ENCODE measurements at places on chromosomes 1 and 21.
A peak's percentile ranks its signal among the peaks of the same experiment; 100 is the strongest.

GRCh38 chr1:234469376-234469775 is 9.6 kb downstream of the TARBP1 start:
- DNase-seq: no peak

- peak; percentile 65 for DNase-seq
Observed at GRCh38 chr1:37020653-37021277, 13.6 kb downstream of the GRIK3 start.

GRCh38 chr21:25737421-25737820 is 2.6 kb downstream of the GABPA start:
- DNase-seq: no peak

GRCh38 chr1:53190210-53190611 is 6.4 kb upstream of the CPT2 start:
- no peak for DNase-seq

DNA sequence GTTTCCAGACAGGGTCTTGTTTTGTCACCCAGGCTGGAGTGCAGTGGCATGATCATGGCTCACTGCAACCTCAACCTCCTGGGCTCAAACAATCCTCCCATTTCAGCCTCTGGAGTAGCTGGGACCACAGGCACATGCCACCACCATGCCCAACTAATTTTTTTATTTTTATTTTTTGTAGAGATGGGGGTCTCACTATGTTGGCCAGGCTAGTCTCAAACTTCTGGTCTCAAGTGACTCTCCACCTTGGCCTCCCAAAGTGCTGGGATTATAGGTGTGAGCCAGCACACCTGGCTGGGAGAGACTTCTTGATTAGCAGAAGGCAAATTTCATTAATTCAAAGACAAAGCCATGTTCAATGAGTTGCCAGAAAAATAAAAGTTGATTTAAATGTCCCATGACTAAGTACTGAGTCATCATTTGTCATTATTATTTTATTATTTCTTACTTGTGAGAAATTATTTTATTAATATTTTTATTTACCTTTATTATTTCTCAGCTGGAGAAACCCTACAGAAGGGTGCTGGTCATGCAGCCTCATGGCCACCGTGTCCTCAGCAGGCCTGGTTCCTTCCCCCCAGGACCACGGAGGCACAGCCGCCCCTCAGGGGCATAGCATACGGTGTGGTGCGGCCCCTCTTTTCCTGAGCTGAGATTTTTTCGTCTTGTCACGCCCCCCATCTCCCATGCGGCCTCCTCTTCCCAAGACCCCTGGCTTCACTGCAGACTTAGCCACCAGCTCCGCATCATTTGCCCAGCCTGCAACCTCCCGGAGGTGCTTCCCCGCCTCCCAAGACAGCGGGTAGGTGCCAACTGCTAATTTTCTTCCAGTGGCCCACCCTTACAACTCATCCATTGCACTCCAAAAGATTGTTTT is 55.3 kb upstream of the SIM2 start:
- no peak for DNase-seq

DNA sequence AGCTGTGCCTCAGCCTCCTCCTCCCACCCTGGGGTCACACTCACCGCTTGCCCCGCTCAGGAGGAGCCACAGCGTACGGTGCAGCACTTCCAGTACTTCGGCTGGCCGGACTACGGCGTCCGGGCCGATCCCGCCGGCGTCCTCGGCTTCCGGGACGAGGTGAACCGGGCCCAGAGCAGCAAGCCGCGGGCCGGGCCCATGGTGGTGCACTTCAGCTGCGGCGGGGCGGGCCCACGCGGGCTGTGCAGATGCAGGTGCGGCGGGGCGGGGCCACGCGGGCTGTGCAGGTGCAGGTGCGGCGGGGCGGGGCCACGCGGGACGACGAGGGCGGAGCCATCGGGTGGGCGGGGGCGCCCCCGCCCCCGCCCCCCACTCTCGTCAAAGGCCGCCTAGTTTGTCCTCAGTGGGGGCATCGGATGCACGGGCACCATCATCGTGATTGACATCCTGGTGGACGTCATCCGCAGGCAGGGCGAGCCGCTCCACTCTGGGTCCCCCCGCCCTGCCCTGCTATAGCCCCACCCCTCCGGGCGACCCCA is 5.5 kb downstream of the RNF223 start:
- DNase-seq: peak; percentile 61

DNA sequence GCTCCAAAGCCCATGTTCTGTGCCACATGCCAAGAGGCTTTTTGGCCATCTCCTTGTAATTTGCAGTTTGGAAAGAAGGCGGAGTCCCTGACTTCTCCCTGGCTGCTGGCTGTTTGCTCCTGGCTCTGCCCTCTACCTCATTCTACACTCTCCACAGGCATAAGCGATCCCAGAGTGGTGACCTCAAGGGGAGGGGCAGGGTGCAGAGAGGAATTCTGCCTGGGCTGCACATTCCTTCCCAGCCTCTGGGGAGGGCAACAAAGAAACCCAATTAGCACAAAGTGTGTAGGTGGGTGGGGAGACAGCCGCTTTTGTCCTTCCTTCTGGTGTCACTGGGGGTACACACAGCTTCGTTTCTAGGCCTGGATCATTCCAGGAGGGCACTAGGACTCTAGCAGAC is 95.3 kb downstream of the HIVEP3 start:
- DNase-seq: peak; percentile 23

DNA sequence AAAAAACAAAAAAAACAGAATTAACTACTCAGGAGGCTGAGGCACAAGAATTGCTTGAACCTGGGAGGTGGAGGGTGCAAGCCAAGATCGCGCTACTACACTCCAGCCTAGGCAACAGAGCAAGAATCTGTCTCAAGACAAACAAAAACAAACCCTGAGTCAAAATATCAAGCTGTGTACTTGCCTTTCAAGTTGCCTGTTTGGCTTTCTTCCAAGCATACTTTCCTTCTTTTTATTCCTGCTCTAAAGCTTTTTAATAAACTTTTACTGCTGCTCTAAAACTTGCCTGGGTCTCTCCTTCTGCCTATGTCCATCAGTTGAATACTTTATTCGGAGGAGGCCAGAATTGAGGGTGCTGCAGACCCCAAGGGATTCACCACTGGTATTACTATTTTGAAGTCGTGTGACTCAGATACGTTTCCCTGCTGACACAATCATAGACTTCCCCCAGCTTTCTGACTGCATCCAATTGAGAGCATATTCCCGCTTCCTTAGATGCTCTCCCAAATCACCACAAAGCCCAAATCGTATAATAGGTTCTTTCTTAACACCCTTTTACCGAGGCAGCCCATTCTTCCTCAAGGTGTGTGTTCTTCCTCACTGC is 3.5 kb upstream of the ACBD6 start:
- DNase-seq: no peak

GRCh38 chr1:156821801-156822200 is 5.2 kb upstream of the SH2D2A start:
- no peak for DNase-seq

DNA sequence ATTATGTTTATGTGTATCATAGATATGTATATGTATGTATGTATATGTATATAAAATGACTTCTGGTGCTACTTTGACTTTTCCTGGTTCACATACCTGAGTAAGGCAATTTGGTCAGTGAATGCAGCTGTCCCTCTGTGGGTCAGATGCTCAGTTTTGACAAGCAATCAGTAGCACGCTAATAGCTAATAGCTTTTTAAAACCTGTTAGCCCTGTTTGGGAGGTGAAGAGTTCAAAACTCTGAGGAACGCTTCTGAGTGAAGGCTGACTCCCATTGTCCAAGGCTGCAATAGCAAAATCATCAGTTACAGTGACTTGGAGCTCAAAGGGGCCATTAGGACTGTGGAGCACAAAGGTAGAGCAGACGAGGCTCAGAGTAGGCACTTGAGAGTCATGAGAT is 67.2 kb downstream of the MARK1 start:
- DNase-seq: no peak

DNA sequence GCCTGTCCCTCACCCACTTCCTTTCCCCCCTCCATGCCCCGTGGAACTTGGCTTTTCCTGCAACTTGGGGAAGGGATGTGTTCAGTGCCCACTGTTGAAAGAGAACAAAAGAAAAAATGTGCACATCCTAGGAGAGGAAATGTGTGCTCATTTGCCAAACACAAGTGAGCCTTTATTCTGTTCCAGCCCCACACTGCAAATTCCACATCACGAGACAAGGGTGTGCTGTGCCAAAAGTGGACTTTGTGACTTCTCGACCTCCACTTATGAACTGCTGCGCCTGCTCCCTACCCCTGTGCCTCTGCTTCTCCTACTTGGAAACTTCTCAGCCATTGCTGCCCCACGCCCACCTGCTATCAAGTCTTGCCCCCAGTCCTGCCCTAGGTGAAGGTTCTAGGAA is 97.0 kb upstream of the GRIK3 start:
- DNase-seq: no peak

DNA sequence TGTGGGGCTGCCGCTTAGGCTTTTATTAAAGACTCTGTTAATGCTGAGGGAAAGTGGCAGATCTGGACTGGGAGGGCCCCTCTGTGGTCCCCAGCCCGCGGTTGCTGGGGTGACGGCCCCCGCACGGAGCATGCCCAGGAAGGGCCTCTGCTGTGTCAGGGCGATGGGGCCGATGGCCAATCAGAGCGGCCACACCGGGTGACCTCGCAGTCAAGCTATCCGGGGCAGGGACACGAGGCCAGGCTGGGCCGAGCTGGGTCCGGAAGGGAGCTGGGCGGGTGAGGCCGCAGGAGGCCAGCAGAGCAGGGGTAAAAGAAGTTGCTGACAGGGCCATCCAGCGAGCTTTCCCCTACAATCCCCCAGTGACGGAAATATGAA is 145.1 kb downstream of the CASZ1 start:
- DNase-seq: no peak

GRCh38 chr1:218585511-218586184 is 240.5 kb downstream of the TGFB2 start:
- DNase-seq: no peak

DNA sequence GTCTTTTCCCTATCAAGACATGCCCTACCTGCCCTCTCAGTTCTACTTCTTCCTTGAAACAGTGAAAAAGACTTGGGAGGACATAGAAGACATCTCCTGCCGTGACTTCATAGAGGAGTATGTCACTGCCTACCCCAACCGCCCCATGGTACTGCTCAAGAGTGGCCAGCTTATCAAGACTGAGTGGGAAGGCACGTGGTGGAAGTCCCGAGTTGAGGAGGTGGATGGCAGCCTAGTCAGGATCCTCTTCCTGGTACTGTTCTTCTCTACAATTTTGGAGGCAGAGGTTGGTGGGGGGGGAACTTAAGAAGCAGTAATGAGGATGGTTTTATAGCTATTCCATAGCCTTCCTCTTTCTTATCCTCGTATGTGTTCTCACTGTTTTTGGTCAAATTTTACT is 18.7 kb downstream of the SETDB1 start:
- no peak for DNase-seq

- no peak for DNase-seq
Observed at GRCh38 chr1:152112101-152112884, 3.0 kb downstream of the TCHH start.

- no peak for DNase-seq
Observed at GRCh38 chr1:63774617-63775417, 1.0 kb downstream of the ROR1 start.

DNA sequence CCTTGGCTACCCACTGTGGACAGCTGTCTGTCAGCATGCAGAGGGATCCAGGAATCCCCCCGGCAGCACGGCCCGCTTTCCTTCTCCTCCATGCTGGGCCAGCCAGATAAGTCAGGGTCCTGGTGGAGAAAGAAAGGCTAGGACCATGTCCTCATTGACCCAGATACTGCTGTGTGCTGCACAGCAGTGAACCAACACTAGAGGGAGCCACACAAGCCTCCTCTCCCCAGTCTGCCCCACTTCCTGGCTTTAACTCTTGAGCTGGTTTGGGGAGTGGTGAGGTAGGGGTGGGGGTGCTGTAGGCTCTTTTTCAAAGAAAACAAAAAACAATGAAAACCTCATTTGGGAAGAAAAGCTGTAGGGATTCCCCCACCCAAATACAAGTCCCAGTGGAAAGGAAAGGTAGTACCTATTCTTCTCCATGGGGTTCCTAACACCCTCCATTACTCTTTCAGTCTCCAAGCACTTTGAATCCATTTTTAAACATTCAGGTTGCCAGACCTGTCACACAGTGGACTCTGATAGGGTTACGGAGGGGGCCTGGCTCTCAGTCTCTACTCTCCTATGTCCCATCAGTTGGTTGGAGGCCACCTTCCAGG is 84.9 kb upstream of the CD1D start:
- no peak for DNase-seq

DNA sequence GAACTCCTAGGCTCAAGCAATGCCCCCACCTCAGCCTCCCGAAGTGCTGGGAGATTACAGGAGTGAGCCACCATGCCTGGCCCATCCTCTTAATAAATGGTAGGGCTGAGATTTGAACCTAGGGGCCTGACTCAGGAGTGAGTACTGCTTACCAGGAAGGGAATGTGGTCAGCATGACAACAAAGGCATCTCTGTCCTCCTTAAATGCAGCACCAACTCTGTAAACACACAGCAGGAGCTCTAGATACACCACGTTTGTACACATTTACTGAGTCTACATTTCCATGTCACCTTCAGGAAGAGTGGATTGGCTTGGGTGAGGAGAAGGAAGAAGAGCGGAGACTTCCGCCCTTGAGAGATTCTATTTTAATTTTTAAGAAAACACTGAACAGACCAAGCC is 38.5 kb downstream of the HIVEP3 start:
- DNase-seq: no peak

- no peak for DNase-seq
Observed at GRCh38 chr1:94772845-94773244, 47.3 kb upstream of the SLC44A3 start.

DNA sequence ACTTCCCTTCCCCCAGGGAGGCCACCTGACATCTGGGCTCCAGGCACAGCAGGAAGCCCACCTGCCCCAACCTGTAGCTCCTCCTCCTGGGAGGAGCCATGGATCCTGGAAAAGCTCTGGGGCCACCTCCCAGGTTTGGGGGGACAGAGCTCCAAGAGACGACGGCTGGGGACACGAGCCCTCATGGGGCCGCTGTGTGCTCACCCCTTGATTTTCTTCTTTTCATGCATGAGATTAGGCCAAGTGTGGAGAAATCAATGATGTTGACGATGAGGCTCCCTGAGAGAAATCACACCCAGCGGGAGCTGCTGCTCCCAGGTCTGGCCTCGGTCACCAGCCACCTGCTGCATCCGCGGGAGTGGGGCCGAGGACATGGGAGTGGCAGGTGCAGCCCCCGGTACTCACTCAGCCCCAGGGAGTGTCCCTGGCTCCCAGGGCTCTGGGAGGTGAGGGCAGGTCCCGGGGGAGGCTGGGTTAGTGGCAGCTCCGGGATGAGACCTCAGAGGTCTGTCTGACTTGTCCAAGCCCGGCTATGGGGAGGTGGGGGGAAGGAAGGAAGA is 8.7 kb downstream of the TNFRSF14 start:
- peak; percentile 8 for DNase-seq

All from progenitor cell of endocrine pancreas (in vitro differentiated cells).